Fibroblast of the aortic adventitia (primary cell): ENCODE measurements at places on chromosomes 6 and 20.

DNA sequence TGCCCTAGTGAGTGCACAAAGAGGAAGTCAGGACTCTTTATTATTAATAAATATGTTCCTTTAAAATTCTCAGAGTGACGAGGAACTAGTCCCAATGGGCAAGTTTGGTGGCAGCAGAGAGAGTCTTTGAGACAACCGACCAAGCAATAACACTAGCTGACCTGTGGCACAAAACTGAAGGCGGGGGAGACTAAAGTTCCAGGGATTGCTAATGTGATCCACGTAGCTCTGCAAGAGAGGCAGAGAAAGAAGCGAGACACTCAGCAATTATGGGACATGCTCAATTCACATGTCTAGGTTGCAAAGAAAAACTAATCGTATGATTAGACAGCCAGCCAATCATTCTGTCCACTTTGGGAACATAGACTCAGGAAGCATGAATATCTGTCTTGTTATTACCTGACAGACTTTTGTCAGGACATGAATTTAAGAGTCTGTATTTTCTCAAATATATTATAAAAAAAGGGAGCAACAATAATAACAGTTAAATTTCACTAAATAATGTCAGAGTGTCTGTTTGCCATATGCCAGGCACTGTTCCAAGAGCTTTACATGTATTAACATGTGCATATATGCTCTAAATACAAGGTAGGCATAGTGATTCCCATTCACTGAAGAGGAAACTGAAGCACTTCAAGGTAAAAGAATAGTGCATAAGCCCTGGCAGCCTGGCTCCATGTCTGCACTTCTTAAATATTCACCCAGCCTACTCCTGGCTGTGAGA is 81.0 kb downstream of the COL9A1 start:
- DNase-seq: no peak

DNA sequence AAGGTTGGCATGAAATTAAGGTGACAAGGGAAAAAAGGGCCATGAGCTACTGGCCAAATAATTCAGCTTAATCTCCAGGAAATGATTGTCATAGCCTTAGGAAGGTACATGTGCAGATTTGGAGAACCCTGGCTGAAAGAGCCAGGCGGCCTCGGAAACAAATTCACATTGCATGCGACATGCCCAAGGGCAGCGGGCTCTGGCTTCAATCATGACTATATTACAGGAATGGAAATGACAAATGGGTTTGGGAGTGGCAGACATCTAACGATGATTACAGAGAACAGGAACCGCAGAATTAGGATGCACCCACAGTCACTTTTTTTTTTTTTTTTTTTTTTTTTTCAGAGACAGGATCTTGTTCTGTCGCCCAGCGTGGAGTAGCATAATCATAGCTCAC is 112.4 kb upstream of the SALL4 start:
- DNase-seq: no peak

DNA sequence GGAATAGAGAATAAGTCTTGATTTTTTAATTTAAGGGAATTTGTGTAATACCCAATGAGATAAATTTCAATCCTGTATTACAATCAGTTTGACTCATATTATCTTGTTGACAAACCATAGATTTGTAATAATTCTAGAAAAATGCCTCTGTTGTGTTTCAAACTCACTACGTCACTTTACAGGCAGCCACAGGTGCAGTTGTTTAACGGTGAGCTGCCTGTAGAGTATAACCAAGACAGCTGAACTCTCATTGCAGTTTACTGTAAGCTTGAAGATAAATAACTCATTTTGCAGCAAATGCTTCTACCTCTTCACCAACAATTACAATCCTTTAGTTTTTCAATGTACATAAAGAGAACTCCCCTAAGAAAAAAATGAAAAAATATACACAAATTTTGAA is 114.3 kb downstream of the PRKN start:
- DNase-seq: no peak

GRCh38 chr6:15512721-15513120 is 150.1 kb downstream of the DTNBP1 start:
- no peak for DNase-seq

- DNase-seq: no peak
These were observed 4.5 kb downstream of the SUN5 start for GRCh38 chr20:32999603-33000250.

- DNase-seq: no peak
These were observed 392 bp upstream of the SLC2A10 start for GRCh38 chr20:46709055-46709458.

- peak; percentile 94 for DNase-seq
These were observed 85.7 kb upstream of the NEDD9 start for GRCh38 chr6:11317885-11318771.

DNA sequence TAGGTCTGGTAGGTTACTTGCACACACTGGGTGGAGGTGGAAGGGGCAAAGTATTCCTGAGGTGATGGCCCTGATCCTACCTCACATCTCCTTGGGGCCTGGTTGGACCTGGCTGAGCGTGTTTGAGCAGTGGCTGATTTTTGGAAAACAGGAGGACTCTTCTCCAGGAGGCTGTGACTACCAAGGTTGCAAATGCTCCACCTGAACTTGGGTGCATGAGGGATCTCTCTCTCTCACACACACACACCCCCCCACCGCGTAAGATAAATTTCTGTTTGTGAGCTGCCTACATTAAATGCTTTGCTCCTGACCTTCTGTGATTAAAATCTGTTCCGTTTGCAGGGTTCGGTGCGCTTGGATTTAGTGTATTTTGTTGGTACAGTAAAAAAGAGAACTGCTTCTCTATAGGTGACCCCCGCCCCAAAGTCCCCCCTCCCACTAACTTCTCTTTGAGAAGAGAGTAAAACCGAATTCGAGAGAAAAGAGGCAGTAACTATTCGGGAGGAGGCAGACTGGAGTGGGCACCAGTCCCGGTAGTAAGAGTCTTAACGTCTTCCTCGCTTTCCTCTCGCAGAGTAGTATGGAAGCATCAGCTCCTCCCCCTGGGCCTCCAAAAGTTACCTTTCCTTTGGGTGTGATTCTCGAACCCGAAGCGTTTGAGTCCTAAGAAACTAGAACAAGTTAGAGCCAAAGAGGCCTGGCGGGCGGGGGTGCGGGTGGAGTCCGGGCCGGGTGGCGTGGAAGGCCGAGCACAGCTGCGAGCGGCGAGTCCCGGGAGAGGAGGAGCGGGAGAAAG is 585 bp upstream of the DSE start:
- peak; percentile 13 for DNase-seq

DNA sequence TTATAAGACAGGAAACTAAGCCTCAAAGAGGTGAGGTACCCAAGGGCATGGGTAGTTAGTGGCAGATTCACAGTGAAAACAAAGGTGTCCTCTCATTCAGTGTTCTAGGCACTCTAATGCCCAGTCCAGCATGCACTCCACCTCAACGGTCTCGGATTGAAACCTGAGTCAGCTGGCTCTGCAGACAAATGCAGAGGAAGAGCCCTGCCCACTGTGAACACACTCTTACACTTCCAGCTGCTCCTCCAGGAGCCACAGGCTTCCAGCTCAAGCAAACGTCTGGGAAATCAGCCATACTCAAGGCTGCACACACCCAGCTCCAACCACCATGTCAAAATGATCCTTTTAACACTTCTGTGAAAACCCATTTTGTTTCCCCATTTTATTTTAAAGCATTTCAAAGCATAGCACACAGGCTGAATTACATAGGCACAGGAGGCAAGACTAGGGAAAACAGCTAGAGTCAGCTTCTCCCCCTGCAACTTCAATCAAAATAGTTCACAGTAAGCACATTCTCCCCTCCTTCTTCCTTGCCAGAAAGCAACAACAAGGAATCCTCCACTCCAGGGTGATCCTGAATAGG is 3.0 kb upstream of the IL17A start:
- no peak for DNase-seq

- no peak for DNase-seq
These were observed 459.5 kb downstream of the DHX35 start for GRCh38 chr20:39421571-39422105.

DNA sequence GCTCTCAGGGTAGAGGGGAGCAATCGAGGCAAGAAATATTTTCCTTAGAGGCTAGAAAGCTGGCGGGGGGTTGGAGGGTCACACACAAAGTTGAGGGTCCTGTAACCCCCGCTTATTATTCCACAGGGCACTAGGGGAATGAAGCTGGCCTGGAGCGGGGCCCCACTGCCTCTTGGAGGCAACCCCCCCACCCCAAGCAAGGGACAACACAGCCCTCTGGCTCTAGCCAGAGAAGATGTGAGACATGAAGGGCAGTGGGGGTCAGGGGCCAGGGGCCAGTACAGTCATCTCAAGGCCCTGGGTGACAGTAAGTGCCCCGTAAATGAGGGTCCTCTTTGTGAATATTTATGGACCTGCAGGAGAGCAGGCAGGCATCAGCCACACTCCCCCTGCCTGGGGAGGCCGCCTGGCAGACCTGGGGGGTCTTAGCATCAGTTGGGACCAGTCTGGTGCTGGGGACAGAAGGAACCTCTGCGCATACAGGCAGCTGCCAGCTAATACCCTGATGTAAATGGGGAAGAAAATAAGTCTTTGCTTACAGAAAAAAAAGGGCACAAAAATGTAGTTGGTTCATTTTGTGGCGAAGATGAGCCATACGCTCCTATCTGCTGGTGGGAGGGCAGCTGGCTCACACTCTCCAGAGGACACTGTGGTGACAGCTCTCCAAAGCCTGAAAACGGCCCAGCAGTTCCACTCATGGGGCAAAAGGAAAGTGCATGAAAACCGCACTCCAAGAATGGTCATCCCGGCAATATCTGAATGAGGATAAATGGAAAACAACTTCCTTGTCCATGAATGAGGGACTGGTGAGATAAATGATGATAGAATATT is 21.9 kb downstream of the SPATA2 start:
- DNase-seq: no peak

- DNase-seq: peak; percentile 4
These were observed 370.3 kb downstream of the HTR1B start for GRCh38 chr6:77092971-77093370.

GRCh38 chr6:12354499-12354898 is 64.3 kb downstream of the EDN1 start:
- peak; percentile 57 for DNase-seq

- DNase-seq: peak; percentile 4
These were observed 1424.6 kb upstream of the ADGRB3 start for GRCh38 chr6:67210450-67210849.

GRCh38 chr20:42130810-42131596 is 512.8 kb upstream of the CHD6 start:
- no peak for DNase-seq

GRCh38 chr20:46670228-46670584 is 18.9 kb upstream of the SLC13A3 start:
- no peak for DNase-seq

DNA sequence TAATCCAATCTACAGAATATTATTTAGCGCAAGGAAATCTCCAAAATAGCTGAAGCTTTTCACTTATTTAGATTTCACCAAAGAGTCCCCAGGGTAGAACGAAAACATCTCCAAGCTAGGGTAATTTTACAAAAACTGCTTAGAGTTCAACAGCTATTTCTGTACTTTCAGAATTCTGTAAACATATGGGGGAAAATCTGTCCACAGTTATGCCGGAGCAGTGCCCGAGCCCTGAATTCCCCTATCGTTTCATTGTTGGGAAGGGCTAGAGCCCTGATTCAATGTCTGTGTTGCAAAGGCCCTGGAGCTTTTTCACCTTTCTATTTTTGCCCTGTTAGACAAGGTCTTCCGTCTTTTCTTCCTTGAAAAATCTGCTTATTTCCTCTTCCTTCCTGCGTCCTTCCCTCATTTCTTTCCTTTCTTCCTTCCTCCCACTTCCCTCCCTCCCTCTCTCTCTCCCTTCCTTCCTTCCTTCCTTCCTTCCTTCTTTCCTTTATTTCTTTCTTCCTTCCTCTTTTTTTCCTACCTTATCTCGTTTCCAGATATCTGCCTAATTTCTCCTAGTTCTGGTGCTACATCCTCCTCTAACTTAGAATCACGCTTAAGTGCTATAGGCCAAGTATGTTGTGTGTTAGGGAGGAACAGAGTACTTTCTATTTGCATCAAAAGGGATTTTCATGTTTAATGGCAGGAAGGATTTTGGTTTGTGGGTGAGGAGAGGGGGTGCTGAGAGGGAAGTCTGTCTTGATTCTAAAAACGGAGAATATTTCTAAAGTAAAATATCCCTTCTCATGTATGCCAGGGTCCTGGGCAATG is 122.5 kb upstream of the BMP2 start:
- no peak for DNase-seq

DNA sequence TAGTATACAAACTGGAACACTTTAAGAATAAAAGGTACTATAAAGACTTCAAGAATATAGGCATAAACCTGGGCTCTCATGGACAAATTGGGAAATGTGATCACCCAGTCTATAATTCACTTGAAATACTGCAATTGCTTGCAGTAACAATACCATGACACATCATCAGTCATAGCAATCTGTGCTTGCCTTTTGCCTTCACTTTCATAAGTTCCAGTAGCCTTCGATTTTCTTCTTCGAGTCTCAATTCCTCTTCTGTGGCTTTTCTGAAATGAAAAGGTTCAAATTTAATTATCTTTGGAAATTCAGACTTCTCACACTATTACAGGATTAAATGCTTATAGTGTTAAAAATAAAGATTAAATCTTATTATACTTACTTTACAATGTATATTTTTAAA is 96.3 kb upstream of the ZBTB24 start:
- DNase-seq: peak; percentile 1

DNA sequence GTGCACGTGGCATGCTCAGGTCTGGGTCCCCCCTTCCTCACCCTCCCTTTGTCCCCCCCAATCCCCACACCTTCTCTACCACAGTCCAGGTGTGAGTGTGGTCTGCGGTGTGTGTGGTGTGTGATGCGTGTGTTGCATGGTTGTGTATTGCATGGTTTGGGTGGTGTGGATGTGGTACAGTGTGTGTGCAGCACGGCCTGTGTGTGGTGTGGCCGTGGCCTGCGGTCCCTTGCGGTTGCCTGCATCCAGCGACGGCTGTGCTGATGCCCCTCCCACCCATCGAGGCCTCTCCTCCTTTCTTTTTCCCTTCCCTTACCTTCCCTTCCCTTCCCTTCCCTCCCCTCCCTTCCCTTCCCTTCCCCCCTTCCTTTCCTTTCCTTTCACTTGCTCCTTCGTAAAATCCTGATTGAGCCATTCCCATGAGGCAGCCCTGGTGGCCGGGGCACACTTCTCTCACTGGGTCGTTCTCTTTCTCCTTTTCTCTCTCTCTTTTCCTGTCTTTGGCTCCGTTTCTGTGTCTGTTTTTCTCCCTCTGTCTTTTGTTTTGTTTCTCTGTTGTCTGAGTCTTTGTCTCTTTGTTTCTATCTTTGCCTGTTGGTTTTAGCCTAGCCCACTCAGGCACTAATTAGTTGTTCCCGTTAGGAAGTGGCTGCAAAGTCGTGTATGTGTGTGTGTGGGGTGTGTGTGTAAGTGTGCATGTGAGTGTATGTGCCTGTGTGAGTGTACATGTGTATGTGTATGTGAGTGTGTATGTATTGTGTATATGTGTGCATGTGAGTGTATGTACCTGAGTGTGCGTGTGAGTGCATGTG is 65.7 kb downstream of the SRC start:
- no peak for DNase-seq

GRCh38 chr20:13816757-13817156 is 31.9 kb downstream of the NDUFAF5 start:
- no peak for DNase-seq

- DNase-seq: no peak
These were observed 587.5 kb downstream of the RFPL4B start for GRCh38 chr6:112934433-112935327.

- DNase-seq: no peak
These were observed 217.4 kb upstream of the ECI2 start for GRCh38 chr6:4352731-4353130.

- peak; percentile 20 for DNase-seq
These were observed 30.3 kb upstream of the NXT1 start for GRCh38 chr20:23320317-23320716.

GRCh38 chr6:106783640-106784566 is 154.5 kb downstream of the QRSL1 start:
- peak; percentile 7 for DNase-seq

GRCh38 chr6:3133515-3133914 is 15.0 kb downstream of the BPHL start:
- DNase-seq: no peak
